ENCODE measurements at places on chromosomes 5 and 9.

- no peak for DNase-seq
Measured at GRCh38 chr5:160324886-160325285, 12.5 kb upstream of the CCNJL start.

DNA sequence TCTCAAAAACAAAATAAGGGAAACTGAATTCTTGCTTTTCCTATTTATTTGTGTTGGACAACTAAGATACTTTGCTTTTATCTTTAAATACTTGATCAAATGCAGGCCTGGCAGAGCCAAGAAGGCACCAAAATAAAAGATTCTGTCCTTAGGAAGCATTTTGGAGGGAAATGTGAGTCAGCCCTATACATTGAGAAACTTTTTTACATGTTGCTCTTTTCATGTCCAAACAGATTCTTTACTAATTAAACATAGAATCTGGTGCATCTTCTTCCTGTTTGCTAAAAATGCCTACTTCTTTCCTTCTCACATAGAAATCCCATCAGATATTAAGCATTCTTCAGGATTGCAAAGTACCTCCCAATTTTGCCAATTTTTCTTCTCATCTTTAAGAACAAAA is 1160.4 kb downstream of the EFNA5 start:
- no peak for DNase-seq

DNA sequence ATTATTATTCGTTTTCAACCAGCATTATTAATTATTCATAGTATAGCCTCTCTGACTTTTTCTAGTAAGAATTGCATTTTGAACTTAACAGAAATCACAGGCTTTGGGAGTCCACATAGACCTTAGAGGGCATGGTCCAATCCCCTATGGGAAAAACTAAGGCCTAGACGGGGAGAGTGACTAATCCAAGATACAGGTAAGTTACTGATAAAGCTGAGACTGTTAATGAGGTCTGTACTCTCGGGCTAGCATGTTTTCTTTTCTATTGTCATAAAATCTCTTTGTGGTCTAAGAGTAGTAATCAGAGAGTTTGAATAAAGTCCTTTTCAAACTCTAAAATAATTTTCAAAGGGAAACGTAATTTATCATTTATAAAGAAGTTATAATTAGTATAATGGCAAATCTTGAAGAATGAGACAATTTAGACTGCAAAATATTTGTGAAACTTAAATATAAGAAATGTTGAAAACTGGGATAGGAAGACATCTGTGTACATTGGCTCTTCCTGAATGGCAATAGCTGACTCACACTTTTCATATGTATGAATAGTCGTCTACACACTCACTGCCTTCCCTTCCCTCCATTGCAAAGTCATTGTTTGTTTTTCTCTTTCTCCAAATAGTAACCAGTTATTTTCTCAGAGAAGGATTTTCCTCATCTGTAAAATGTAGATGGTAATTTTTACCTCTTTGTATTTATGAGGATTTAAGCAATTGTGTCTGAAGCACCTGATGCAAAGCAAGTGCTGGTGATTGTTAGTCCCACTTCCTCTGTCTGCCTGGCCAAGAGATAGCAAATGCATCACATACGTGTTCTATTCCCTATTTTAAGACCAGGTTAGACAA is 207.9 kb upstream of the CD180 start:
- peak; percentile 55 for DNase-seq

GRCh38 chr5:31702712-31703111 is 63.8 kb downstream of the PDZD2 start:
- no peak for DNase-seq

GRCh38 chr9:124004593-124004992 is 7.0 kb upstream of the LHX2 start:
- no peak for DNase-seq

GRCh38 chr5:169291877-169292276 is 9.1 kb downstream of the SLIT3 start:
- DNase-seq, result no peak

DNA sequence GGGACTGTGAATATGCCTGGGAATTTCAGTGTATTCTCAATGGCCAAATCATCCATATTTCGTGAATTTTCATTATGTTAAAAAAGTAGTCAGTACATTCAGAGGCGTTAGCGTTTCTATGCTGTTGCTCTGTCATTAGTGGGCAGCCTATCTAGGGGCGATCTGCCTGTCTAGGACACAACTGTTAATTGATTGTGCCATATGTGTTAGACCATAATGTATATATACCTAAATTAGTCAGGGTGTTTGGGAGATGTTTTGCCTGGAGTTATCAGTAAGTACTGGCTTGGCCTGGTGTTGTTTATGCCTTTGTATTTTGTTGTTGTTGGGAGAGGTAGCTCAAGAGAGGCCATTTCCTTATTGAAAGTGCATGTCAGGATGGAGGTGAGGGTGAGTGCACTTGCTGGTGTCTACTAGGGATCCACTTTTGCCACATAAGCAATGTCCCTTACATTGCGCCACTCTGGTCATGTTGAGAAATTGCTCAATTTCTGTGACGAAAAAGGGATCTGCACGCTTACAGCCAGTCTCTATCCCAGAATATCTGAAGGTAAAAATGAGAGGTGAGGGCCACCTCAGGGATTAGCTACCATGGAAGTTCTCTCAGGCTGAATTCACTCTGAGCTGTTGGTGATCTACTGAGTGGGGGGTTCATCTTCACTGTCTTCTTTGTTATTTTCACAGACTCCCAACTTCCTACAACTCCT is 123.3 kb downstream of the ST8SIA4 start:
- DNase-seq, result no peak

GRCh38 chr5:73623901-73624404 is 2.0 kb upstream of the ARHGEF28 start:
- no peak for DNase-seq

GRCh38 chr5:94505327-94506068 is 112.9 kb downstream of the KIAA0825 start:
- no peak for DNase-seq

DNA sequence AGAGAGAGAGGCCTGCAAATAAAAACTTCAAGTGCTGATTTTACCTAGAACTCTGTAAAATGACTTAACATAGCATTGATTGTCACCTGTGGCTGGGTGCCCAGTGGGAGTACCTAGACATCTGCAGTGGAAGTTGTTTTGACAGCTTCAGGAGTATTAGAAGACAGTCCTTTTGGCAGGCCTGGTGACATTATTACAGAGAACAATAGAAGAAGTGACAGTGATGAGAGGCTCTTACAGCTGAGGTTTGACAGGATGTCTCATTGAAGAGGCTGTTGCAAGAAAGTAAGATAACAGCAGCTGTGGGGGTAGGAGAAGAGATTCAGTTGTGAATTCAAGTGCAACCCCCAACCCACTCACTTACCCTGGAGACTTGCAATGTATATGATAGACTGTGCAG is 27.9 kb upstream of the MUSK start:
- DNase-seq, result no peak

GRCh38 chr9:86752733-86753132 is 194.6 kb downstream of the GAS1 start:
- no peak for DNase-seq

DNA sequence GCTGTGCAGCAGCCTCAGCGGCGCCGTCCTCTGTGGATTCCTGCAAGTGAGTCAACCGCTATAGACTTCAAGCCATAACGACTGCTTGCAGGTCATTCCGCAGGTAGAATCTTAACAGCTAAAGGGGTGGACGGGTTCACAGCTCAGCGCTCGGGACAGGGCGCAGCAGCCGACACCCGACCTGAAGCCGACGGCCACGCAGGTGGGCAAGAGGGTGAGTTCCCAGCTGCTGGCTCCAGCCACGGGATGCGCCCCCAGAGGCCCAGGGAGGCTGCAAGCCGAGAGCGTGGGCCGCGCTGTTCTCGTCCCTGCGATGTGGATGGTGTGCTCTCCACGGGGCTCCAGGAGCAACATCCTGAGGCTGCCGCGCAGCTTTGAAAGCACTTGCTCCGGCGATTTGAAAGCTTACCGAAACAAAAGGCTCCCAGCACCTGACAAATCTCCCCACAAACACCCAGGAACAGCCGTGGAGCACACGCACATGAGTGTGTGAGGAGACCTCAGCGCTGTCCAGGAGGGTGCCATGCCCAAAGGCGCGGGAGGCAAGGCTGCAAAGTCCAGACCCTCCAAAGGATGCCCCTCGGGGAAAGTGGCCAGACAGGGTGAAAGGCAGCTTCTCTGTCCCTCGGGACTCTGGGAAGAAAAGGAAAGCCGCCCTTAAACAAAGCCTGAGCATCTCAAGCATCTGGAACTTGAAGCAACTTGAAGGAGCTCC is 48.7 kb downstream of the EXD3 start:
- no peak for DNase-seq

DNA sequence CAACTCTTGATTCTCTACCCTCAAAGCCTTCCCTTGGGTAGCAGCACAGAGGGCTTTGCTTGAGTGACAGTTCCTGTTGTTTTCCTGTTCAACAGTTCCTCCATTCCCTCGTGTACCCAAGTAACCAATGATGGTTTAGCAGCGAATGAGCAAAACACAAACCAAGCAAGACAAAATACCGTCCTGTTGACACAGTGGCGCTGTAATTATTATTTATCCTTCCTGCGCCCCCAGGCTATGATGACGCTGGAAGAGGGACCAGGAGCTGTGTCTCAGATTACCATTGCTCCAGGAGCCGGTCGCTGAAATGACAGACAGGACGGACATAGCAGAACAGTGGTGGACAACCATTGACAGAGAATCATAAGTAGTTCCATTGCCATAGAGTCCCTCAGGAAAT is 154.8 kb downstream of the GADD45G start:
- DNase-seq, result no peak

- DNase-seq, result no peak
Measured at GRCh38 chr9:120138955-120139354, 441.0 kb downstream of the CDK5RAP2 start.

DNA sequence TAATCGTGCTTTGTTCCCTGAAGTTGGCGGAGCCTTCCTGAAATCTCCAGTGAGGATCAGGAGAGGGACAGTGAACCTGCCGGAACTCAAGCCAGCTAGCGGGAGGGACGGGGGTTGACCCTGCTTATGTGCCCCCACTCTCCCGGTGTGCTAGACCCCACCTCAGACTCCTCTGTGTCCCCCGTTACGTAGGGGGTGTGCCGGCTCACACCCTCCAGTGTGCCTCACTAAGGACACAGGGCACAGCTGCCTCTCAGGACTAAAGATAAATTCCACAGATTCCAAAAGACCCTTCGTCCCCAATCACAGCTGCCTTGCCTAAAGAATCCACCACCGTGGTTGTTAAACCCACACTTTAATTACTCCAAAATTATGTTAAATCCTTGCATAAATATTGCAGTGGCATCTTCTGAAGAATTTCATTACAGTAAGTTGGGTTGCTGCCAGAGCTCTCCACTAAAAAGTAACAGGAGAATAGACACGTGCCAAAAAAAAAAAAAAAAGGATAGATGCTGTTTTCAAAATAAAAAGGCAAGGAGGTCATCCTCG is 73.7 kb downstream of the GTF3C4 start:
- DNase-seq, result no peak

DNA sequence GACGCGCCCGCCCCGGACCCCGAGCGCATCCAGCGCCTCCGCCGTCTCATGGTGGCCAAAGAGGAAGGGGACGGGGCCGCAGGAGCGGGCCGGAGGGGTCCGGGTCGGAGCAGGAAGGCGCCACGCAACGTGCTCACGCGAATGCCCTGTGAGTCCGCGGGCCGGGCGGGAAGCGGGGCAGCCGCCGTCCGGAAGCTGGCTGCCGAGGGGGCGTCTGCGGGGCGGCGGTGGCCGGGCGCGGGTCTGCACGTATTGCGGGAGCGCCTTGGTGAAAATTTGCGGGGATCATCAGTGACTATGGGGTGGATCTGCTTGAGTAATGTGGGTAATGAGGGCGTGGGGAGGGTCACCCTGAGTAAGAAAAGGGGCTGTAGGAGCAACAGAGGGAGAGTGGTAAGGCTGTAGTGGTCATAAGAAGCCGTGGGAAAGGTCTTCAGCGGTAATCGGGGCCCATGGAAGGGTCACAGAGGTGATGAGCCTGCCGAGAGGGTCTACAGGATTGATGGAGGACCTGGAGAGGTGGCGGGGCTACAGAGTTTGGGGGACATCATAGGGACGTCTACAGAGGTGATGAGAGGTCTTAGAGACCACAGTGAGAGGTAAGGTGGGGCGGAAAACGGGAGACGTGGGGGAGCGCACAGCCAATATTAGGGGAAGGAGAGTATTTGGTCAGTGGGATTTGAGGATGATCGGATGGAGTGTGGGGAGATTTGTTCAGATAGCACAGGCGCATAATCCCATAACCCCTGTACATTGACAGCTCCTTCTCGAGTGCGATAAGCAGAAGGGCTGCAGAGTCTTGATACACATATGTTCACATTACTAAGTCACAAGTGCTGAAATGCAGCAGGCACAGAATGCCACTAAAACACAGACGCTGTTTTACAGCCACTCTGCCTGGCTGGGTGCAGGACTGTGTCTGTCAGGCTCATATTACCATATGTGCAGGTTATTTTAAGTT is 819 bp downstream of the LSM11 start:
- DNase-seq, result no peak

GRCh38 chr9:93900971-93901861 is 53.9 kb downstream of the BARX1 start:
- DNase-seq, result no peak

DNA sequence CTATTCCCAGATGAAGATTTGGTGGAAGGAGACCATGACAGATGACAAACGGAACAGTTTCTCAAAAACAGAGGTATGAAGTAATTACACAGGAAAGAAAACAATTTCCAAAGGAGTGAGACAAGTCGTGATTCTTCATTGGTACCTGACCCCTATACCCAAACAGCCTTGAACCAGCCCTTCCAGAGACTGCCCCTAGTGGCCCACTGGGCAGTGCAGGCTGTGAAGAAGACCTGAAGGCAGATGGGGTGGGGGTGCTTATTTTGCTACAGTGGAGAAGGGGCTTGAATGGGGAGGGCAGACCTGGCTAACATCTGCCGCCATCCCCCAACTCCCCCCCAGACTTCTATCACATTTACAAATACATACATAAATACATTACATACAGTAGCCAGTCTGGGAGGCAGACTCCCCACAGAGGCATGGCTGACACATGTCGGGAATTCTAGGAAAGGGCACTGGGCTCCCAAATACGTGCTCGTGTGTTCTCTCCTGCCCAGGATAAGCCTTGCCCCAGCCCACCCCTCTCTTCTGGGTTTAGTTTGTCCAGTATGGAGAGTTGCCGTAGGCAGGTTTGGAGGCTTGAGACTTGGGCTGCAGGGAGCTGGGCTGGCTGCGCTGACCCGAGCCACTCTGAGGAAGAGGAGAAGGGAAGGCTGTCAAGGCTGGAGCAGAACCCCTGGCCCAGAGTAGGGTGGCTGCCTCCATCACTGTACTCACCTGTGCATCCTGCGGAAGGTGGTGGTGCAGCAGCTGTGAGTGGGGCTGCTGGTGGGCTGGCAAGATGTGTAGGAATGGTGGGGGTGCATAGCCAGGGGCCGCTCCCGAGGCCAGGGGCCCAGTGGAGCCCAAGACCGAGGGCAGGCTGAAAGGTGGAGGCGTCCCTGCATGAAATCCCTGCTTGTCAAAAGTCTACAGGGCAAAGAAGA is 105.3 kb downstream of the UBE2R2 start:
- DNase-seq, result no peak
